ENCODE measurements at places on chromosomes 13 and 19.

DNA sequence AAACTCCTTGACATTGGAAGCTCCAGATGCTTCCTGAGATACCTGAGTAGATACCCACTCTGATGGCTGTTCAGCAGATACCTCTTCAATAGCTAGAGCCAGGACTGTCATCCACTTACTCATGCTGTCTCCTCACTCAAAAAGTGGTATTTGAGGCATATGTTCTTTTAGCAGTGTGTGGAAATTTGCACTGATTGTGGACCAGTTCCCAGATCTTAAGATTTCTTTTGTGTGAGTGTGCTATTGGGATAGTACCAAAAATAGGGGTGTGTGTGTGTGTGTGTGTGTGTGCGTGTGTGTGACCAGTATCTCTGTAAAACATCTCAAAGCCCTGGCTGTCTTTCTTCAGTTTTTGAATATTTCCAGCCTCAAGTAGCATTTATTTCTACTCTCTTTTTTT, 108.3 kb downstream of the SLITRK5 start:
- DNase-seq = no peak

DNA sequence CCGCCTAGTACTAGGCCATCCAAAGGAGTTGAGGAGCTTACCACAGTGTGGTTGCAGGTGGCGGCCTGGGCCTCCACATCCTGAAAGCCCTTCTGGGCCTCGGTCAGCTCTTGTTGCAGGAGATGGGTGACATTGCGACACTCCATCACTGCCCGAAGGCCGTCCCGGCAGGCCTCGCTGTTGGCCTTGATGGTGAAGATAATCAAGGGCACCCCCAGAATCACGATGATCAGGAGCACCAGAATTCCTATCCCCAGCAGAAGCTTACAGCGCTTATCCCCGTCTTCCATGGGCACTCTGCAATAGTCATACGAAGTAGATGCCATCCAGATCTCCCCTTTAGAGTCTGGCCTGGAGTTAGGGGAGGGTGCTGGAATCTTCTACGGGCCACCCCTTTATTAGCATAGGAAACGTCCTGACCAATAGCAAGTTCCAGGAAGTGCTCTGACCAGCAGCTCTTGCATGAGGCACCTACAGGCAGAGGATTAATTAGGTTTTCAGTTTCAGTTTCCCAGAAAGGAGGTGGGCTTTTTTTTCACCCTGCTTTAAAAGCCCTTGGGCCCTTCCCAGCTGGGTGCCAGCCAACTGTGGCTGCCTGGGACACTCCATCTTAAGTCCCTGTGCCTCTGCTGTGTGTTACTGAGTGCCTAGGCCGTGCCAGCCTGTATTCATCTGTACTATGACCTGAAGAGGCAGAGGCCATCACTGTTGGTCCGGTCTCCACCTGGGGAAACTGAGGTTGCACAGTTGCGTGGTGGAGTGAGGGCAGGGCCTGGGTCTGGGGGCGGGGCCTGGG, at the start of gene BST2:
BST2 (minus strand) TSS at position 381 of the 796 bp plus-strand sequence; CDS start at position 326, 55 bp downstream.
- DNase-seq = no peak

DNA sequence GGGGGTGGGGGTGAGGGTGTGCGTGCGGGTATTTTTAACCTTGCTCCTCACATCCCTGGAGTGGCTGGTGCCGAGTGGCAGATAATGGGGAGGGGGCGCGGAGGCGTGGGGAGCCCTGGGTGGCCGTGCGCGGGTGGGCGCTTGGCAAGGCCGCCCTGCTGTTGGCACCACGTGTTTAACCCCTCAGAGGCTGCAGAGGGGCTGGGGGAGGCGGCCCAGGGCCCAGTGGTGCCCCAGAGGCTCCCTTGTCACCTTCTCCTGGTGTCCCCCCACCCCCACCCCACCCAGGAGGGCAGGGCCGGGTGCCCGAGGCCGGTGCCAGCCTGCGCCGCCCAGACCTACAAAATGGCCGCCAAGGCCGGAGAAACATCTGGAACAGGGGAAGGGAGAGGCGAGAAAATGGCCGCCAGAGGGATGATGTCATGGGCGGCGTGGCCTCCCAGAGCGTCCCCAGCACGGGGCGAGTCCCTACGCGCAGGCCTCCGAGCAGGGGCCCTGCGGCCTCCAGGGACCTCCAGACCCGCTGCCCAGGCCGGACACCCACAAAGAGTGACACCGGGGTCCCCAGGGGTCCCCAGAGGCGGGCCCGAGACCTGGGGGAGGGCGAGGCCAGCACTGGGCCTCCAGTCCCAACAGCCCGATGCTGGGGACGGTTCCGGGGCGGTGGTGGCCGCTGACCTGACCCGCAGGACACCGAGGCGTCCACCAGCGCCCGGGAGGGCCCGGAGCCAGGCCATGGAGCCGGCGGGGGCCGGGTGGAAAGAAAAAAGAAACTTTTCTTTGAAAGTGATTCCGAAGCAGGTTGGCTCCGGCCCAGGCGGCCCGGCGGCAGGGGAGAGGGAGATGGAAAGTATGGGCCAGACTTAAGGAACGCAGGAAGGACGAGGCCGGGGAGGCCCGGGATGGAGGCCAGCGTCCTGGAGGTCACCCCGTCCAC, 38.2 kb downstream of the NFIC start:
- no peak for DNase-seq

DNA sequence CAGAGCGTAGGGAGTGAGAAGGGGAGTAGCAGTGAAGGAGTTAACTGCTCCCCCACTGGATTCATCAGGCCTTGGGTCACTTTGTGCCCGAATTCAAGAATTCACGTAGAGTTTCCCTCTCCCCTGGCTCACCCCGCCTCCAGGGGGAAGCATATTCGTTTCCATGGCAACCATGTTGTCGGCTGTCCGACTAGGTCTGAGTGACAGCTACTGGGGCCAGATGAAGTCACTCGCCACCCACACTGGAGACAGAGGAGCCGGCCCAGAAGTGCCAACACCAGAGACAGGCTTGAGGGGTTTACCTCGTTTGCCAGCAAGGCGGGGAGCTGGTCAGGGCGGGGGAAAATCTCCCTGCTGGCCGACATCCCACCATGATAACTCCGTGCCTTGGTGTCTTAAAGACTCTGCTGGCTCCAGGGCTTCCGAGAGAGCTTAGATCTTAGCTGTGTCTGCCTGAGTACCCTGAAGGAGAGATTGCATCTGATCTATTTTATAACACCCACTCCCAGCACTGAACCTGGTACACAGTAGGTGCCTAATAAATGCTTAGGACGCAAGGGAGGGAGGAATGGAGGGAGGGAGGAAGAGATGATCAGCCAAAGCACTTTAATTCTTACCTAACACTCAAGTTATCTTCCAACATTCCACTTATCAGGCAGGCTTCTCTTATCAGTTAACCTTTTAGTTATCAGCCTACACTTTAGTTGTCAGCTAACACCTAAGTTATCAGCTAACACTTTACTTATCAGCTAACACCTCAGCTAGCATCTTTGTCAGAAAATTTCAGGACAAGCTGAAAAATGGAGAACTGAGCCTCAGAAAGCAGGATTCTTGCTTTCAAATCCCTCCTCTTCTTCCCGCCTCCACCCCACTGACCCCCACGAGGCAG, 57.2 kb upstream of the ZNRF4 start:
- no peak for DNase-seq

DNA sequence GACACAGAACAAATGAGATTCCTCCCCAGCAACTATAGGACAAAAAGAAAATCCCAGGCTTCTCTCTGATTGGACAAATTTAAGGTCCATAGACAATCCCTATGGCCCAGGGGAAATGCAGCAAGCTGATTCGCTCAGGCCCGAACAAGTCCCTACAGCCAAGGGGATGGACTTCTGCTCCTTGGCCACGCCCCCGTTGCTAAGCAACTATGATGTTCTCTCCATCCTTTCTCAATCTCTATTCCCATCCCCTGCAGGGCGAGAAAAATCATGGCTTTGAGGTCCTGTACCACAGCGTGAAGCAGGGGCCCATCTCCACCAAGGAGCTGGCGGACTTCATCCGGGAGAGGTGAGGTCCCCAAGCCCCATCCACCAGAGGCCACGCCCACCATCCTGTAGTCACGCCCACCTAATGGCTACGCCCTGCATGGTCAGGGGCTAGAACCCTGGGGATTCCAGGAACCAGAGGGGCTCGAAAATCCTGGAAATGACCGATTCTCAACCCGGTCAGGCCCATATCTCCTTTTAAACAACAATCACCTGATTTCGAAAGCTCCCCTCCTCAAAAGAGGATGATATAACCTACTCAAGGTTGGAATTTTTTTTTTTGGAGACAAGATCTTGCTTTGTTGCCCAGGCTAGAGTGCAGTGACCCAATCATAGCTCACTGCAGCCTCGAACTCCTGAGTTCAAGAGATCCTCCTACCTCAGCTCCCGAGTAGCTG, 11.4 kb downstream of the FCHO1 start:
- DNase-seq = no peak

DNA sequence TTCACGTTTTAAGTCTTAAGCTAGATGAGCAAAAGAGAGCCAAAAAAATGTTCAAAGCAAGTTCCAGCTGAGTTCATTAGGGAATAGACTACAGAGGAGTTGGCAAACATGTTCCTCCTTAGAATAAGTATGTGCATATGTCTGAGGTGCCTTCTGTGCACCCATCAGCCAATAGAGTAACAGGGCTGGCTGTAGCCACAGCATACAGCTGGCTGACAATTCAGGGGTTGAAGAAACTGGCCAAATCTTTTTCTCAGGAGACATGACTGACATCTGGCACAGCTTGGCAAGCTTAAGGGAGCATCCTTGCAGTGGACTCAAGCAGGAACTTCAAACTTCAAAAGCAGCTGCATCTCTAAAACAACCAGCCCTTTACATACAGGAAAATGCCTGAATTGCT, 414.8 kb upstream of the PCDH20 start:
- no peak for DNase-seq

GRCh38 chr13:21046203-21046602, 15.2 kb downstream of the LATS2 start:
- DNase-seq = no peak

DNA sequence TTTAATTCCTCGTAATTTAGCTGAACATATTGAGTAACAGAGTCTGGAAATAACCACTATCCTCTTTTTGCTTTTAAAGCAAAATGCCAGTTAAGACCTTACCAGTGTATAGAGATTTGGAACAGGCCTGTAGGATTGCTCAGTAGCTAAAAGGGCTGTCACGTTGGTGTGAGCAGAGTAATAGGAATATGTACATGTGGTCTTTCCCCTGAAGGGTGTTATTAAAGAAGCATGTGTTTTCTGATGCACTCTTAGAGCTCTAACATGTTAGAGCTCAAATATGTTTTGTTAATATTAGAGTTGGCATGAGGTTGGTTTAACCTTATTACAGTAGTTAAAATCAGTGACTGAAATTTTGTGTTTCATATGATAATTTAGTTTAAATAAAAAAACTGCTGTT, 172.9 kb downstream of the PDS5B start:
- no peak for DNase-seq

- no peak for DNase-seq
Observed at GRCh38 chr19:3607303-3608078, 816 bp upstream of the TBXA2R start.

DNA sequence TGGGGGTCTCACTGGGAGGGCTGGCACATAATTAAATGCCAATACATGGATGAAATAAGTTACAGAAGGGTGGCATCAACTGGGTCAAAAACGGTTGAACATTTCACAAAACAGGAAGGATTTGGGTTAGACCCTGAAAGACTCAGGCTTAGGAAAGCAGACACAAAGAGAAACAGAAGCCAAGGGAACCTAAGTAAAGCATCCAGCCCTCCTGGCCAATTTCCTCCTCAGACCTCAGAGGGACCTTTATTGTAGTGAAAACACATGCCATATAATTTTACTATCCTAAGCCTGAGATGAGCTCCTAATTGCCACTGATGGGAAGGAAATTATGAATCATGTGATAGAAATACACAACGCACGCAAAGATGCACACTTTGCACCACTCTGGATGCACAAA, 12.1 kb upstream of the CEACAM3 start:
- DNase-seq = no peak

GRCh38 chr19:46902402-46902766, 41.6 kb downstream of the ARHGAP35 start:
- DNase-seq = no peak
